GM23338 (cell line): ENCODE measurements at places on chromosomes 11 and 22. TPM values are rescaled to one million over a fixed set of nuclear protein-coding genes. Genes with fewer than 3 reads are reported as not detected.

DNA sequence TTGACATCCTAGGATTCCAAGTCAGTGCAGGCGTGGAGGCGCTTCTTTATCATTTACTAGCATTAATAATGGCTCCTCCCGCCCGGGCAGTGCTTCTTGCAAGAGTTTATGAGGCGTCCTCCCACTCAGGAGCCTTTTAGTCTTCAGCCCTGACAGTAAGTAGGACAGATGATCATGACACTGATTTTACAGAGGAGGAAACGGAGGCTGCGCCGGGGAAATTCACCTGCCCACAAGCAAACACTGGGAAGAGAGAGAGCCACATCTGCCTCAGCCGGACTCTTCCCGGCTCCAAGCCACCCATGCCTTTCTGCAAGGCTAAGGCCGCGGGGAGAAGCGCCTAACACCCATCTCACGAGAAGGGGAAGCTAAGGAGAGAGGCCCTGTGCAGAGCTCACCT, 35.9 kb downstream of the KIAA0930 start:
- DNase-seq = no peak

- DNase-seq = no peak
Measured at GRCh38 chr11:96293598-96294021, 49.4 kb downstream of the MAML2 start.

DNA sequence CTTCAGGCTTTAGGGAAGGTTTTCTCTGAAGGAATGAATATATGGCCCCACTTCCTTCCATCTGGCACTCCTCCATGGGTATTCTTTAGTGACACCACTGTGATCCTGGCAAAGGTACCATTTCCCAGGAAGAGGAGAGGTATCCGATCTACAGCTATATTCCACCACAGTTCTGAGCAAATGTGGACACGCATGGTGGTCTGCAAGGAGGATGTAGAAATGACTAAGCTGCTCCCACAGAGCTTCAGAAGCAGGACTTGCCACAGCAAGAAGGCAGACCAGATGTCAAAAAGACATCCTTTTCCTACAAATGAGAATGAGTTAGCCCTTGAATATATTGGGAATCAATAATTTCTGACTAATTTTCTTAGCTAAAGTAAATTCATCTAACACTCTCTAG, 45.5 kb downstream of the ARFGAP2 start:
- DNase-seq = no peak

- DNase-seq = no peak
Measured at GRCh38 chr22:47780281-47780875, 1017.9 kb downstream of the TBC1D22A start.

GRCh38 chr22:40265783-40266182, 80.5 kb upstream of the ADSL start:
- no peak for DNase-seq

GRCh38 chr11:8640267-8640906, 42.1 kb downstream of the TRIM66 start:
- DNase-seq = peak; percentile 54

DNA sequence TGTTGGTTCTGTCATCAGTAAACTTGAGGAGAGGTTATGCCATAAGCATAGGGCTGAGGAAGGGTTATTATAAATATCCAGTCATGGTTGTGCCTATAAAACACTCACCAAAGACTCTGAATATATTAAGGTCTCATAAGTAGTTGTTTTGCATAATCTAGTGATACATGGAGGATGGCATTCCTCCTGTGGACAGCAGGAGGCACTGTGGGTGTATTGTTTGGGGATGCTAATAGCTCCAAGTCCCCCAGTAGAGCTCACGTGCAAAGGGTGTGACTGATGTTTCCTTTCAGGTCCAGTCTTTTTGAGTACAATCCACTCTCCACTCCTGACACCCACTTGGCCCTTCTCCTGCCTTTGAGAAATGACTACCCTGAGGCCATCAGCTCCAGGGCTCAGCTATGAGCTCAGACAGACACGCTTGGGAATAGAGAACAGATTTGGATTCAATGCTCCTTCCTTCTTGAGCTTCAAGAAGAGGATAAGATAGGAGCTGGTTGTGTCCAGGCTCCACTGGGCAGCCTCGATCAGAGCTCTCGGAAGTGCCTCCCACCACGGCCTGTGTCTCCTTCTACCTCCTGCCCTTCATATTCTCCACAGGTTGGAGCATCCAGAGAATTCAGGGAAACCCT, 85.2 kb upstream of the IGLL5 start:
- peak; percentile 35 for DNase-seq

DNA sequence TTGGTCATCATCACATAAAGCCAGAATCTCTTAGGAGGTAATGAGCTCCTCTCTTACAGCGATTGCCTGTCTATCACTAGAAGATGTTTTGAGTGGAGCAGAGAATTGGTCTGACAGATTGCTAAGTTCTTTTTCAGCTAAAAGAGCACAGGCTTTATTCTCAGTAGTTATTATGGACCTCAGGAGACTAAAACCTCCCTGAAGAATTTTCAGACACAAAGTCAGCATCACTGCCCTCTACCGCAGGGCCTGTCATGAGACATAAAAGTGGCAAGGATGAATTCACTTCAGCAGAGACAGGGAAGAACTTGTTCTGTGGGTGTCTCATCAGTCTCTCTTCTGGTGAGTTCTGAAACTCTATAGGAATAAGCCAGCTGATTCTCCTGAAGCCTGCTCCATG, at the start of gene OR51I2:
OR51I2 (plus strand) TSS at position 301 of the 400 bp plus-strand sequence. CDS start 4,166 bp downstream, outside the sequence.
- no peak for DNase-seq

DNA sequence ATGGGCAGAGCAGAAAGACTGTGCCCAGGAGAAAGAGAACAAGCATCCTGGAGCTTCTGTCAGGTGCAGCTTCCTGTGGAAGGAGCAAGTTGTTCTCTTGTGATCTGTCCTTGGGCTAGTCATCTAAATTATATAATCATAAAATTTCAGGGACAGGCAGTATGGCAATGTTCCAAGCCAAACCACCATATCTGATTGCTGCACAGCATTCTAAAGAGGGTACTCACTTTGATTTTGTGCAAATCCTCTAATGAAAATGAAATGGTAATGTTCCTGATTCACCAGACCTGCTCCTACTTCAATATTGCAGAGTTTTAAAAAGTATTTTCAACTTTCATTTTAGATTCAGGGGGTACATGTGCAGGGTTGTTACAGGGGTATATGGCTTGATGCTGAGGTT, at the start of gene PATE2:
PATE2 (minus strand) TSS at position 101 of the 400 bp plus-strand sequence; CDS start at position 46, 55 bp downstream.
- DNase-seq = no peak

GRCh38 chr11:77590194-77590782, 535 bp downstream of the AQP11 start:
- DNase-seq = peak; percentile 76

DNA sequence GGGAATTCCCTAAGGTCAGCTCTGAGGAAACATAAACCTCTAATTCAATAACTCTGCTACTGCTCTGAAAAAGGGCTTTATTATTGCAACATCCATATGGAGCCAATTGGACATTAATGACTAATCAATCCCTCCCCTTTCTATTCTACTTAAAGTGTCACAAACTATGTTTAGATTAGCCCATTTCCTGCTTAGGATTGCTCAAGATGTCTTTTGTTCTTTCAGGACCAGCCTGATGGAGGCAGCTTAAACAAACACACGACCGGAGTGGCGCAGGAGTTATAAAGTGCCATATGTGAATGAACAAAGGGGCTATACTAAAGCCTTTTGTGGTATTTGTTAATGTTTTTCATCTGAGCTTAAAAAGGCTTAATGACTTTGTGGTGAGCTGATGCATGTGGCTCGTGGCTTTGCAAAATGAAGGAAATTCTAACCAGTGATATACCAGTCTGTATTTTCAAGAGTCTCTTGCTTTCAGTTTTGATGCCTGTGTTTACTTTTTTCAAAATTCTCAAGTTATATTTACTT, 354.4 kb downstream of the SOX6 start:
- DNase-seq = peak; percentile 6

DNA sequence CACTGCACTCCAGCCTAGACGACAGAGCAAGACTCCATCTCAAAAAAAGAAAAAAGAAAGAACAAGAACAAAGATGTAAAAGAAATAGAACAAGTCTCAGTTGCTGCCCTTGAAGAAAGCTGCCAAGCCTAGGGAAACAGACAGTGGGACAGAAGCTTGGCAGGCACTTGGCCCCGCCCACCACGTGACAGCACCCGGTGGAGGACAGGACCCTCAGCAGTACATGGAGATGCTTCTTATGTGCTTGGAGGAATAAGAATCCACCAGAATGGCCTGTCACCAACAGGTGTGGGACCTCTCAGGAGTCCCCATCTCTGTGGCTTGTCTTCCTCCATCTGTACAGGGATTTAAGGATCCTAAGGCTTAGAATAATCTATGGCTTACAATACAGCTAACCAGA, 7.6 kb upstream of the TMPRSS6 start:
- no peak for DNase-seq

DNA sequence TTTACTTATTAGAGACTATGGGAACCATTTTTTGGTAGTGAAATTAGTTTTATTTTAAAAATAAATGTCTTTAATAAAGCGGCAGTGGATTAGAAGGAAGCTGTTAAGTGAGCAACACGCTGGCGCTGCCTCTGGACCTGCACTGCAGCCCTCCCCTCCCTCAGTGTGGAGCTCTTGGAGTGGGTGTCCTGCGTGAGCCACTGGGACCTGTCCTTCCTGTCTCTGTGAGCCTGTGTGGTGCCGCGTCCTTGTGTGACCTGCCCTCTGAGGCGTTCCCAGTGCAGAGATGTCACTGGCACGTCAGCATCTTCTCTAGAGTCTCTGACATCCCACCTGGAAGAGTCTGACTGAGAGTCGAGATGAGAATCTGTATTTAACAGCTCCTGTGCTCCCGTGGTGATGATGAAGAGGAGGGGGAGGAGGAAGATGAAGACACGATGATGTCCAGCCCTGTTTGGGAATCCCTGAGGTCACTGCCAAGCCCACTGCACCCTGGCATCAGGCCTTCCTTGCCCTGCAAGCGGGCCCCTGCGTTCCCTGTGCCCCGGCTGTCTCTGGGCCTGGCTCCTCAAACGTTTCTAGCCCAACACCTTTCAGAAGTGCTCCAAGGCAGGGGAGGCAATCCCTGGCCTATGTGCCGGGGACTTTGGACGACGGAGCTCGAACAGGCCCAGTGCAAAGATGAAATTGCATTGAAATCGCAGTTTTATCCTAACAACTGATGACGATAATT, 271.8 kb downstream of the TBC1D22A start:
- no peak for DNase-seq

GRCh38 chr11:130066338-130066737, 3.4 kb upstream of the APLP2 start:
- DNase-seq = no peak

DNA sequence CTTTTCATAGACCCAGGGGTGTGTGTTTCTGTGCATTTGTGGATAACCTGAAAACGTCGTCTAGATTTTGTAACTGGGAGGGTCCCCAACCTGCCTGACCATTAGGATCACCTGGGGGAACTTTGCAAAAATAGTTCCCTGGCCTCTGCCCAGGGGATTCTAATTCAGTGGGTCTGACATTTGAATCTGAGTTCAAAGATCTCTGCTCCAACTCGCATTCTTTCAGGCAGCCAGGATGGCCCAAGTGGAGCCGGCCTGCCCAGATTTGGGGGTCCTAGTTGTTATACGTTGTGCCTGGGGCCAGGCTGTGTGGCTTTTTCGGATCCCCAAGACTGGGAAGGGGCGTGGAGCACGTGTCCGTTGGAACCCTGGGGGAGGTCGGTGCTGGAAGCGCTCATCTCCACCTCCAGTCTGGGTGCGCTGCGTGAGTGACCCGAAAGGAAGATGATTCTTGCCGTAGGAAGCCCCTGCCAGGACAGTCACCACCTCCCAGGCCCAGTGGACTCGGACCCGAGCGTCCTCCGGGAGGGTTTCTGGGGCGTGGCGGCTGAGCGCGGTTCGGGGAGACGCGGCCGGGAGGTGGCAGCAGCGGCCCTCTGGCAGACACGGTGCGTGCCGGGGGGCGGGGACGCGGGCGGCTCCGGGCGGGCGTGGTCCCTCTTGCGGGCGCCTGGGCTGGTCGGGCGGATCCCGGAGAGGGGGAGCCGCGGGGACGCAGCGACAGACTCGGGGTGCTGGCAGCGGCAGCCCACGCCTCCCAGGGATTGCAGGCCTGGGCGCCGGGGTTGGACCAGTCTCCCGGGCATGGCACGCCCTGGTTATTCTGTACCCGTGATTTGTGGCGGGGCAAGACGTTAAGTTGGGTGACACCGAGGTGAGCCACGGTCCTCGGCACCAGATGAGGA, 29.2 kb upstream of the PLET1 start:
- peak; percentile 90 for DNase-seq

DNA sequence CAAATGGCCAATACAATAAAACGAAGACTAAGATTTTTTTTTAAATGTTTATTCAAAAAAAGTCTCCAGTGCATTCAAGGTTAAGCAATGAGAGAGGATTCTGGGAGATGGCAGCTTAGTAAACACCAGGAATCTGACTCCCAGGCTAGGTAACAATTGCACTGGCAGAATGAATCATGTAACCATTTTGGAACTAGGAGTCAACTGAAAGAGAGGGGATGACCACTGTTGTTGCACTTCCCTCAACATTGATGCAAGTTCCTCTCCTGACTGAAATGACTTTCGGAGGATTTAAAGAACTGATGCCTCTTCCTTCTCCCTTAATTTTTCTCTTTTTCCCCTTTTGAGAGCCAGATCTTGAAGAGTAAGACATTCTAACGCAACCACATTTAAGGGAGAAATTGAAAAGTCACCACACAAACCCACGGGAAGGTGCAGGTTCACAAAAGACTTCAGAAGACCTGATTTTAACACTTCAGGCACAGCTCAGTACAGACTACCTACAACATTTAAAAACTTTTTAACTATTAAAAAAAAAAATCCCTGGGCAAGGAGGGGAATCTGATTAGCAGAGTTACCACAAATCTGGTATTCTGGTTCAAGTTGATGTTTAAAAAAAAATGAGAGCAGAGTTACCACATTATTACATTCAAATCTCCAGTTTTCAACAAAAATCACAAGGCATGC, 56.8 kb downstream of the FCHSD2 start:
- DNase-seq = no peak

GRCh38 chr11:78438298-78438975, 20.8 kb upstream of the GAB2 start:
- no peak for DNase-seq

GRCh38 chr11:77069336-77069968, 2.7 kb downstream of the CAPN5 start:
- no peak for DNase-seq

The DEAF1 gene
- 33.5 and 42.6 TPM in 2 replicates for total RNA-seq

The GRAP2 gene
- total RNA-seq = 0.42 TPM in 1 of 2 replicates, not detected in the other

The CTSW gene
- not detected in 2 replicates for total RNA-seq

The TCN2 gene
- 31.3 and 38.1 TPM in 2 replicates for total RNA-seq

The ASPHD2 gene
- total RNA-seq = 9.3 and 10.0 TPM in 2 replicates

The CYB5R2 gene
- total RNA-seq = 30.3 and 40.9 TPM in 2 replicates

The OR6A2 gene
- 0.97 and 1.7 TPM in 2 replicates for total RNA-seq

The GDPD4 gene
- total RNA-seq = not detected in 2 replicates

The HOATZ gene
- total RNA-seq = not detected in 2 replicates

The APOA4 gene
- not detected in 2 replicates for total RNA-seq

The PARVG gene
- total RNA-seq = 0.14 TPM in 1 of 2 replicates, not detected in the other

The KMT5B gene
- total RNA-seq = 31.0 and 39.1 TPM in 2 replicates

The APOL1 gene
- total RNA-seq = not detected in 2 replicates

The GGT1 gene
- 4.5 and 7.4 TPM in 2 replicates for total RNA-seq
